Effector memory CD8-positive, alpha-beta T cell (primary cell): ENCODE measurements at places on chromosomes 7 and 10.

GRCh38 chr7:30877015-30877769 lies 34.5 kb upstream of the AQP1 start:
- H3K27ac ChIP-seq = no peak overlapping the region
- peaks cover 5% of the 10 kb centered on the region for H3K27me3 ChIP-seq
- no peaks in the 10 kb centered on the region for H3K4me1 ChIP-seq
- DNase-seq = no peak
- H3K4me3 ChIP-seq = no peak overlapping the region

DNA sequence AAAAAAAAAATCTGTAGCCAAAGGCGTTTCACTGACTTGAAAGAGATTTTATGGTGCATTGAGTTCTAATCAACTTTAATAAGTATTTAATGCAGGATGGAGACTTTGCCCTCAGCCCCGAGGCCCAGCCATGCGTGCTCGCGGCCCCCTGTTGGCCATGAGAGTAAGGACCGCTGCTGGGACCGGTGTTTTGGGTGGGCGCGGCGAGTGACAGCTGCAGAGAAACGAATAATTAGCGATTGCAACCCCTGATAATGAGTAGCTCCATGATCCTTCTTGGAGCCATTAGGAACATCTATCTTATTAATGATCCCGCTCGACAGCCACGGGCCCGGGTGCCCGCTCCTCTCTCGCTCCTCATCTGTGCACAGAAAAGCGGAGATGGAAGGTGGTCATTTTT lies 347.4 kb downstream of the RPS24 start:
- H3K36me3 ChIP-seq = no peaks in the 10 kb centered on the region
- DNase-seq = no peak
- no peak overlapping the region for H3K4me3 ChIP-seq
- no peaks in the 10 kb centered on the region for H3K4me1 ChIP-seq
- peaks cover 27% of the 10 kb centered on the region for H3K27me3 ChIP-seq

DNA sequence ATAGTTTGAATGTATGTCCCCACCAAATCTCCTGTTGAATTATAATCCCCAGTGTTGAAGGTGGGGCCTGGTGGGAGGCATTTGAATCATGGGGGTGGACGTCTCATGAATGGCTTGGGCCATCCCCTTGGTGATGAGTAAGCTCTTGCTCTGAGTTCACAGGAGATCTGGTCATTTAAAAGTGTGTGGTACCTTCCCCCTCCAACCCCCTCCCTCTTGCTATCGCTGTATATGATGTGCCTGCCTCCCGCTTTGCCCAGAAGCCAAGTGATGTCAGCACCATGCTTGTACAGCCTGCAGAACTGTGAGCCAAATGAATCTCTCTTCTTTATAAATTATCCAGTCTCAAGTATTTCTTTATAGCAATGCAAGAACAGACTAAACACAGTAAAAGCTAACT lies 103.0 kb downstream of the CNOT4 start:
- peaks cover 28% of the 10 kb centered on the region for H3K36me3 ChIP-seq
- no peak overlapping the region for H3K4me3 ChIP-seq
- H3K27me3 ChIP-seq = no peaks in the 10 kb centered on the region
- DNase-seq = no peak
- no peak overlapping the region for H3K27ac ChIP-seq

GRCh38 chr10:16779384-16779915 lies 37.8 kb downstream of the RSU1 start:
- H3K27me3 ChIP-seq = no peaks in the 10 kb centered on the region
- peaks cover 10% of the 10 kb centered on the region for H3K36me3 ChIP-seq
- H3K4me3 ChIP-seq = no peak overlapping the region
- no peak for DNase-seq
- peak overlapping the region; percentile 25 for H3K27ac ChIP-seq
- peaks cover 14% of the 10 kb centered on the region for H3K4me1 ChIP-seq
